ENCODE measurements at places on chromosomes 2 and 18.

- no peak for DNase-seq
These were observed 26.0 kb upstream of the EFEMP1 start for GRCh38 chr2:55949613-55950012.

DNA sequence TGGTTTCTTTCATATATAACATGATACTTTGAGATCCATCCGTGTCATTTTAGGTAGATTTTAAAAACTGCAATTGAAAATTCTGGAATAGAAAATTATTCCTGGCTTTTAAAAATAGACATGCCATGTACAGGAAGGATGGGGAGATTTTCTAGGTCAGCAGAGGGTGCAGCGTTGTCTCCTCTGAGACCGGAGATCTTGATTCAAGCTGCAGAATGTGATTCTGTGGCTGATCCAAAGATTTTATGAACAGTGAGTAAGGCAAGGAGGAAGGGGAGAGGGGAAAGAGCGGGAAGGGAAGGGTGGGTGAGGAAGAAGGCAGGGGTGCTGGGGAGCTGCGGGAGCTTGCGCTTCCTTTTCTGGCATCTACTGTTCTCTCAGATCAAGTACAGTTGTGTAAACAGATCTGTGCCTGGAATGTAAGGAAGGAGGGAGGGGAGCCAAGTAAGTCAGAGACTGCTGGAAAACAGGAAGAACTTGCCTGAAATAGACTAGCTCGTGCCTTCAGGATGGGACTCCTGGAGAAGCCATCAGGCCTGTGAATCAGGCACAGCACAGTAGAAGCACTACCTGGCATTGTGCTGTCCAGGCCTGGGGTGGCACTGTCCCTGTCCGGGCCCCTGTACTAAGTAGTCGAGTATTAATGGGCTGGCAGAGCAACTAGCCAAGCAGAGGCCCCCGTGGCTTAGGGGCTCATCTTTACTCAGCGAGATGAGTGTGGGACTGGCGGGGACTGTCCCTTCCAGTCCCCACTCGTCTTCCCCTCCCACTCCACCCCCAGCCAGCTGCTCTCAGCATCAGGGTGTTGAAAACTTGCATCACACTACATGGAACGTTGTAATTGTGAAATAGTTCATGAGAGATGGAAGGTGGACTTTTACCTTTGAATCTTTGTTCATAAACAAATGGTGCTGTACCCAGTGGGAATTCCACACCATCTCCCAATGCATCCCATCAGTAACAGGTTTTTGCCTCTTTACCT lies 163.5 kb downstream of the UXS1 start:
- DNase-seq, result peak; percentile 91

GRCh38 chr2:219775506-219775905 lies 148.1 kb downstream of the SLC4A3 start:
- DNase-seq, result no peak

GRCh38 chr2:232250246-232251175 lies 128.0 kb upstream of the ALPP start:
- DNase-seq, result no peak

DNA sequence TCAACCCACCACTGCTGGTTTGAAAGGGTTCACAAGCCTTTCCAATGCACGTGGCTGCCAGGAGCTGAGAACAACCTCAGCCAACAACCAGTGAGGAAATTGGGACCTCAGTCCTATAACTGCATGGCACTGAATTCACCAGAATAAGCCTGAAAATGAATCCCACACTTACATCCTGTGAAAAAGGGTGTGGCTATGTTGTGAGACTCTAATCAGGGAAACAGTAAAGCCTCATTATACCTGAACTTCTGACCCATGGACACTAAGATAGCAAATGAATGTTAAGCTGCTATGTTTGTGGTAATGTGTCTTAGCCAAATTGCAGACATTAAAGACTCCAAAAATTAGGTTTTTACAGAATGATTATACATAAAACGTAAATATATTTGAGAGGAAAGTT lies 515.8 kb downstream of the IRS1 start:
- no peak for DNase-seq

DNA sequence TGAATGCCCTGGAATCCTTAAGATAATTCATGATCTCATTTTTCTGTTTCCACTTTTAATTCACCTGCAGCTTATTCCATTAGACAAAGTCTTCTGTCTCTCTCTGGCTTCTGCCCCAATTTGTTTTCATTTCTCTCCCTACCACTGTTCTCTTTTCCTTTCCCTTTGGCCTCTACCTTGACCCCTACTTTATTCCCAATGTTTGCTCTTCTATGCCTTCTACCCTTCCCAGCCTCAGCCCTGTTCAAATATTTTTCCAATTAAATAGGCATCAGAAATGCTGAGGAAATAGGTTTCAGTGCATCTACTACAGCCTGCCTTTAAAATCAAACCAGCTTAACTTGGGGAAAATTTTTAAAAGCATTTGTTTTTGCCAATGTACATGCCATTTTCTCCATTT lies 443.7 kb upstream of the CWC22 start:
- no peak for DNase-seq

- DNase-seq, result no peak
These were observed 19.9 kb upstream of the BCL2L11 start for GRCh38 chr2:111100765-111101162.

DNA sequence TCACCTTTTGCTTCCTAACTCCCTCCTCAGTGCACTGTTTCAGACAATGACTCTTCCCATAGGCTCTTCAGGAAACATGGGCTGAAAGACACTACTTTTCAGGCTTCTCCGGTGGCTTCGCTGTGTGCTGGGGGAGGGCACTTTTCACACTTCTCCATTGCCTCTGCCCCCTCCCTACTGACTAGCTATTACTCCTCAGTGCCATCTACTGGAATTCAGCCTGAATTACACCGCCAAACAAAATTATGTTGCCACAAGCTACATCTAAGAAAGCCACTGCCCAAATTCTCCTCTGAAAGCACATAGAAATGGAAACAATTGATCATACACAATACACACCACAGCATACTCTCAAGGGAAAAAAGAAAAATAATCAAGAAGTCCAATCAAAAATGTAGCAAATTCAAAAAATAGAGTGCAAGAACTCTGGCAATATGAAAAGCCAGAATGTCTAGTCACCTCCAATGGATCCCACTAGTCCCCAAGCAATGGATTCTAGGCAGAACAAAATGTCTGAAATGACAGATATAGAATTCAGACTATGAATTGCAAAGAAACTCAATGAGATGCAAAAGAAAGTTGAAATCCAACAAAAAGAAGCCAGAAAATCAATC lies 1139.4 kb upstream of the GYPC start:
- DNase-seq, result no peak

GRCh38 chr18:8747440-8747937 lies 42.1 kb downstream of the MTCL1 start:
- no peak for DNase-seq

- DNase-seq, result no peak
These were observed 92.8 kb downstream of the ADCYAP1 start for GRCh38 chr18:997499-997898.

DNA sequence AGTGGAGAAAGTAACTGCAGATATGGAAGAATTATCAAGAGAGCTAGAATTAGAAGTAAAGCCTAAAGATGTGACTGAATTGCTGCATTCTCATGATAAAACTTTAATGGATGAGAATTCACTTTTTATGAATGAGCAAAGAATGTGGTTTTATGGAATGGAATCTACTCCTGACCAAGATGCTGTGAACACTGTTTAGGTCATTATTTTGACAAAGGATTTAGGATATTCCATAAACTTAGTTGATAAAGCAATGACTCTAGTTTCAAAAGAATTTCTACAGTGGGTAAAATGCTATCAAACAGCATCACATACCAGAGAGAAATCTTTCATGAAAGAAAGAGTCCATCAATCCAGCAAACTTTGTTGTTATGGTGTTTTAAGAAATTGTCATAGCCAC lies 1317.7 kb upstream of the ACVR2A start:
- no peak for DNase-seq

DNA sequence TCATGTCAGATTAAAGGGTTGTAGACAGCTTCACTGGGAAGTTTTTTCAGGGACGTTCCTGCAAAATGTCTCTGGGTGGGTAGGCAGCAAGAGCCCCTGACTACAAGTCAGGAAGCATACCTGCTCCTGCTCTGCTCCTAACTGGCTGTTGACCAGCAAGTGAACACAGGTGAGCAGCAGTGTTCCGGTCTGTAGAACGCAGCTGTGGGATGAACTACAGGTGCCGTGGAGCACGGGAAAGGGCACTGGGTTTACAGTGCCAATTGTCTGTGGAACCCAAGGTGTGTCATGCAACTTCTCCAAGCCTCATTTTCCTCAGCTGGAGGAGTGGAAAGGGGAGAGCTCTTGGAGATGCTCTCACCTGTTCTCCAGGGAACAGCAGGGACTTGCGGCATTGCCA lies 6.6 kb downstream of the ASB18 start:
- no peak for DNase-seq

Measured in brain (organoid and tissue), 16 donors.